ENCODE measurements at places on chromosomes 7 and 10.

DNA sequence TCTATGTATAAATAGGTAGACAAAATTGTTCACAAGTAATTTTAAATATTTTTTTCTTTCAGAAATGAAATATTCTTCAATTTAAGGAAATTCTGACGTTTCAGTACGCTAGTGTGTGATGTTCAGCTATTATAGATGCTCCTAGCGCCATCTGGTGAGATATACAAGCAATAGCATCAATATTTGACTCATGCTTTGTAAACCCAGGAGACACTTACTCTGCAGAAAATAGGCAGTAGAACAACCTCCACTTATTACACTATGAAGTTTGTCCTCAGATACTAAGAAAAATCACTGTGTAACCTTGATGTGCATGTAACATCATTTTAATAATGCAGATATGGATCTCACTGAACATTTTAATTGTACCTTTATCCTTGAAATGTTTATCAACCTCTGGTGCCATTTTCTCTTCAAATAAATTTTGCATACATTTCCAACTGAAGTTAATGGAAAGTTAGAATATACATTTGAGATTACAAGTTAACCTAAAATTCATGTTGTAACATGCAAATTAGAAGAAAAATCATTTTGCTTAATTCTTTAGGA is 151.5 kb upstream of the FAM3C start:
- DNase-seq, result peak; percentile 47

DNA sequence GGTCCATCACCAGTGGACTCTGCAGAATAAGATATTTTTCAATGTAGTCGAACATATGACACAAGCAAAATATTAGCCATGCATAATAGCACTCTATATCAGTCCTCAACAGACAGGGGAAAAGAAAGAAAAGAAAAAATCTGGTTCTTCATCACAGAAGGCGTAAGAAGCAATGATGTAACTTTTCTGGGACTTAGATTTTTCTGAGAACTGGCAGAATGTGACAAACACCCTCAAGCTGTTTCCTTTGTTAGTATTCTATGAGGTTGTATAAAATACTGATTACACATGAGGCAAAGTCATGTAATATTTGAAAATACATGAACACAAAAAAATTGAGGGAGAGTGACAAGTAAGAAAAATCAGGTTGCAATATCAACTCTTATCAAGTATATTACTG is 84.9 kb downstream of the CNOT4 start:
- no peak for DNase-seq

DNA sequence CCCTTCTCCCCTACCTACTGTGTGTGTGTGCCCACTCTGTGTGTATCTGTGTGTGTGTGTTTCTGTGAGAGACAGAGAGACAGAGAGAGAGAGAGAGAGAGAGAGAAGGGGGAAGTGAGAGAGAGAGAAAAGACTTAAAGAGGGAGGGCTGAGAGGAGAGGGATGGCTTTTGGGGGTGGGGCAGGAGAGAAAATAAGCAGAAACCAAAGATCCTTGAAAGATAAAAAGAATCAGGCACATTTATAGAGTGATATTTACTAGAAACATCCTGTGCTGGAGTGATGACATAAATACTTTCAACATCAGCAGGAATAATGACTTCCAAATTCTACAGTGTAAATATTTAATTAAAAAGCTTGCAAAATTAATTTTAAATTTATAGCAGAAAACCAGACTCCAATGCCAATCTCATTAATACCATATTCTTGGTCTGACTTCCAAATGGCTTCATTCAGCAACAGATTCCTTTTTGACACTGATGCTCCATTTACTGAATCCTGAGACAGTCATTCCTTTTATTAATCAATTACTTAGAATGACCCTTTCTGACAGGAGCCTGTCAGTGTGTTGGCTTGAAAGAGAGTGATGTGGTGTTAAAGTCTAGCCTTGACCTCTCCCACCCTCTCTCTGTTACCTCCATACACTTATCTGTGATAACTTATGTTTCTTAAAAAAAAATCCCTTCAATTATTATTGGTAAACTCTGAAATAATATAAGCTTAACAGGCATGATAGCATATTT is 41.7 kb upstream of the WNT2 start:
- DNase-seq, result no peak

GRCh38 chr10:43679509-43679908 is 30.8 kb upstream of the ZNF32 start:
- no peak for DNase-seq

- no peak for DNase-seq
Observed at GRCh38 chr10:63772491-63772890, 251.3 kb downstream of the REEP3 start.

DNA sequence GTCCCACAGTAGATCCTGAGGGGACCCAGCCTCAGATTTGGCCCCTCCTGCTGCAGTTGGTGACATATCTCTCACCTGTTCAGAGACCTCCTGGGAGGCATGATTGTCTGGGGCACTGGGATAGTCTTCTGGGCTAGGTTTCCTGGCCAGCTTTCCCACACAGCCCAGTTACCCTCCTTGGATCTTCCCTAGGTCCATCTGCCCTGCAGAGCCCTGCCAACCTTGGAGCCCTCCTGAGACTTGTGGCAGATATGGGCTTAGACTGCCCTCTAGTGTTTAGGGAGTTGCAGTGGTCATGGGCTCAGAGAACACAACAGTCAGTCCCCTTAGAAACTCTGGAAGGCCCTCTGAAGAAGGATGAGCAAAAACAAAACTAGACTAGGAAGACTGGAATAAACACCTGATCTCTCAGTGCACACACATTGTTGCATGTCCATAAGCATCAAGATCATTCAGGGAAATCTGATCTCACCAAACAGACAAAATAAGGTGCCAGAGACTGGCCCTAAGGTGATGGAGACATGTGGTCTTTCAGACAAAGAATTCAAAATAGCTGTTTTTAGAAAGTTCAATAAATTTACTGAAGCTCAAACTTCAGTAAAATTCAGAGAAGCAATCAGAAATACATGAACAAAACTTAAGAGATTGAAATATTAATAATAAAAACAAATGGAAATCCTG is 324.6 kb downstream of the ATRNL1 start:
- peak; percentile 11 for DNase-seq

GRCh38 chr10:30095631-30096422 is 36.4 kb upstream of the JCAD start:
- no peak for DNase-seq

DNA sequence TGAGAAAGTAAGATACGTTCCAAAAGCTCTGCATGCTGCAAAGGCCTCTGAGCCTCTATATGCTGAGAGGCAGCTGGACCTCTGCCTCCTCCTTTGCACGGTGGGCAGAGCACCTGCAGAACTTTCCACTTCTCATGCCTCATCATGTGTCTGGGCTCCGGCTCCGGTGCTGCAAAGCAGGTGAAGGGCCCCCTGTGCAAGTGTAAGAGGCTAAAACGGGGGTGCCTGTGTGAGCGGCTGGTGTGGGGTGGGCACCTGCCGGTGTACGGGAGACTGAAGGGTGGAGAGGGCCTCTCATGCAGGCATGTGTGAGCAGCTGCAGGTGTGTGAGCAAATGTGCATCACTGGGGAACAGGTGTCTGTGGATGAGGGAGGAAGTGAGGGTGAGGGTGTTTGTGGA is 121.0 kb downstream of the KCNMA1 start:
- DNase-seq, result no peak

GRCh38 chr7:47451851-47452205 is 130.1 kb downstream of the TNS3 start:
- no peak for DNase-seq

DNA sequence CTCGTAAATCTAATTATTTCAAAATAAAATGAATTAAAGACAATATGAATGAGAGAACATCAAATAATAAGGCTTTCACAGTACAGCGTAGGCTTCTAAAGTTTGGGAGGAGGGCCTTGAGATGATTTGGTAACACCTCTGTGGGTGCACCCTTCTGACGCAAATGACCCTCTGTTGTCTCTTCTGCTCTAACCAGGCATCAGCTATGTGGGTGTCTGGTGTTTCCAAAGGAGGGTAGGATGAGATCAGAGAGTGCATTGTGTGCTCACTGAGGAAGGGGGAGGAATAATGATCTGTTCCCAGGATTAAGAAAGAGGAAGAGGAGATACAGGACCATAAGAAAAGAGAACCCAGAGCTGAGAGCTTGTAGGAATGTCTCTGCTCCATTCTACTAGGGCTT is 420.4 kb downstream of the SDK1 start:
- no peak for DNase-seq

- no peak for DNase-seq
Observed at GRCh38 chr7:77782383-77782782, 15.9 kb downstream of the TMEM60 start.

DNA sequence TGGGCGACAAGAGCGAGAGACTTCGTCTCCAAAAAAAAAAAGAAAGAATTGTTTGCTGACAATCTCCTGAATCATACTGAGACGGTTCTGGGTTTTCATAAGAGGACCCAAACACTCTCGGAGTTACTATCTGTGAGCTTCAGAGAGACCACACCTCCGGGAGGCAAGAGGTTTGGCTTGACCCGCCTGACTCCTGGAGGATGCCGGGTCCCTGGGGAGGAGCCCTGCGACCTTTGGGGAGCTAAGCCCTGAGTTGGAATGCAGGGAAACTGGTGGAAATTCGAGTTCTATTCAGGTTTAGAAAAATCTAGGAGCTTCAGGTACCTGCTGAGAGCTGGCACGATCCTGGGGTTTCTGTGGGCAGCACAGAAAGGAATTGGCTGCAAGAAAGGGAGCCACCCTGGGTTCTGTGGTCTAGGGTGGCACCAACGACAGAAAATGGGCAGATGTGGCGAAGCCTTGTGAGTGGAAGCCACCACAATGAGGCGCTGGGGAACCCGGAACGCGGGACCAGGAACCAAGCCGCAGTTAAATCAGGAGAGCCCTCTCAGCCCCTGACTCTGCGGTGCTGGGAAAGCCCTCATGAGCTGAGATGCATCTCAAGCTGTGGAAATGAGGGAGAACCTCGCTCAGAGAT is 21.9 kb upstream of the GATAD1 start:
- no peak for DNase-seq

DNA sequence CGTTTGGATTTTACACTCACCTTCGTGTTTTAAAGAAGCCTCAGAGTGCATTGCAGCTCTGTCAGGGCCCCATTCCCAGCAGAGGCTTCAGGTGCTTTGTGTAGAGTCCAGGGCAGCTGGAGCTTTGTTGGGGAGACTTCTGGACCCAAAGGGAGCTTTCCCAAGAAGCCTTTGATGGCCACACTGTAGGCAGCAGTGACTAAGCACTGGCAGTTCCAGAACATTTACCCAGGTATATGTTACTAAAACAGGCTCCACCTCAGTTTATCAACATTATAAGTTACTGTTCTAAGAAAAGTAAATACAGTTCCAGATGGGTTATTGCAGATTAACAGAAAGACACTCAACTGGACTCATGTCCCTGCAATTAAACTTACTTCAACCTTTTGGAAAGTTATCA is 66.8 kb downstream of the LANCL2 start:
- no peak for DNase-seq

- no peak for DNase-seq
Observed at GRCh38 chr7:34365011-34365410, 293.0 kb upstream of the NPSR1 start.

DNA sequence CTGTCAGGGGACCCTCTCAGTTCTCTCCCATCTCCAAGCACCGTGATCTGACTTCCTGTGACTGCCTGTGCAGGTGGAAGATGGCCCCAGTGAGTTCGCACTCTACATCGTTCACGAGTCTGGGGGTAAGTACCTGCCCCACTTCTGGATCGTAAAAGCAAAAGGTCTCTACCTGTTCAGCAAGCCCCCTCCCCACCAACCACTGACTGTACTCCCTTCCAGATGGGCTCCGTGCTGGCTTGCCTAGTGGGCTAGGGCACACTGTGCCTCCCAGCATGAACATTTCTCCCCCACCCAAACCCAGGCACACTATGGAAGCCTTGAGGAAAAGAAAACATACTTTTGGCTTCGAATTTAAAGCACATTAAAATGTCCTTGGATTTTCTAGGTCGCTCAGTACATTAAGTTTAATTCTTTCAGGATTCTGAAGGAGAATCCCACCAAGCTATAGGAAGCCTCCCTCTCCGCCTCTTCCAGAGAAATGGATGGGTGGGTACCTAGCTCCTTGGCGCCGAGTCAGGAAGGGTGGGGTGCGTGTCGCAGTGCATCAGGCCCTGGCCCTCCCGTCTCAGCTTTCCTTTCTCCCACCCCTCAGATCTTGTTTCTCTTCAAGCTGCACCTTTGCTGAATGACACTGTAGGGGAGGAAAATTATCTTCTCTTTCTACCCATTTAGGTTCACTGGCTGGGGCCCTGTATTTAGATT is 11.0 kb upstream of the ZNF22 start:
- no peak for DNase-seq

- no peak for DNase-seq
Observed at GRCh38 chr7:41431671-41432070, 271.2 kb downstream of the INHBA start.

- DNase-seq, result no peak
Observed at GRCh38 chr10:72564596-72564995, 61.3 kb downstream of the MICU1 start.

GRCh38 chr10:5314840-5315239 is 49.9 kb upstream of the UCN3 start:
- DNase-seq, result no peak

DNA sequence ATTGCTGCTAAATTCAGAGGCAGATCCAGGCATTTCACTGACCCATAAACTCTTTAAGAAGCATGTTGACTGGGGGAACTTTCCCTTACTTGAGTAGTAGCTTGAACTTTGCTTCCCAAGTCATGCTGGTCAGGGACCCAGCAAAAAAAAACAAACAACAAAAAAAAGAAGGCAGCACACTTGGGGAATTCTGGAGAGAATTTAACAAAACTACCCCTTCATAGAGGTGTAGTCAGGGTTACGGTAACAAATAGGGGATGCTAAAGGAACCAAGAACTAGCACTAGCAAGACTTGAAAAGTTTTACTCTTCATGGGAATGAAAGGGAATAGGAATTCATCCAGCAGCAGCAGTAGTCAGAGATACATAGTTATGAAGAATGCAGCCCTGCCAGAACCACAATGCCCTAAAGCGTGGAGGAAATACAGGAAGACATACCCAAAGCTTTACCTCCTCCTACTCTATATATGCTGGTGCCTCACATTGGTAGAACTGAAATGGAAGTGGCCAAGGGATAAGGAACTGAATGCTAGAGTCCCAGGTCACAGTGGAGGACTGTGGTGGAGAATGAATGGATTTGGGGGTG is 67.3 kb downstream of the PHYHIPL start:
- DNase-seq, result no peak

DNA sequence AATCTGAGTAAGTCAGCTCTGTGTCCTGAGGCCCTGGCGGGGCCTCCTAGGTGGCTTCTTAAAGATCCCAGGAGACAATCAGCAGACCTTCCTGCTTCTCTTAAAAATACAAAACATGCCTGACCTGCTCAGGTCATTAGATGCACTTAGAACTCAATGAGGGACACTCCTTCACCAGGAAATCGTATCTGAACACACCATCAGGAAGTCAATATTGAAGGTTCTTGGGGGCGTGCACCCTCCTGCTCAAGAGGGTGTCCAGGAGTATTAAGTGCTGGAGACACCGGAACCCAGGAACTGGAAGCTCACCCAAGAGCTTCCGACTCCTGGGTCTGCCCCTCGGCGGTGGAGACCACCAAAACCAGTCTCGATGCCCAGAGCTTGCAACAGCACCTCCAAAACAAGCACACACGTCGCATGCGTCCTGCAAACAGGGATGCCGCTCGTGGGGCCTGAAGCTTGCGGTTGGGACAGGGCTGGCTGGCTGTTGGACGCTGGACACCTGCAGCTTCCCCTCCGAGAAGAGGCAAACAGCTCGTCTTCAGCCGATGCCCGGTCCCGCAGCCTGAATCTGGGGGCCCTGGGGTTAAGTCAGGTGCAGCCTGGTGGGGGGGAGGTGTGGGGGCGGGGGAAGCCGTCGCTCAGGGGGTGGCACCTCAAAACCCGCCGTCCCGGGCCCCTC is 803 bp downstream of the RAPGEF5 start:
- peak; percentile 62 for DNase-seq
